ENCODE measurements at places on chromosomes 11 and 22.

DNA sequence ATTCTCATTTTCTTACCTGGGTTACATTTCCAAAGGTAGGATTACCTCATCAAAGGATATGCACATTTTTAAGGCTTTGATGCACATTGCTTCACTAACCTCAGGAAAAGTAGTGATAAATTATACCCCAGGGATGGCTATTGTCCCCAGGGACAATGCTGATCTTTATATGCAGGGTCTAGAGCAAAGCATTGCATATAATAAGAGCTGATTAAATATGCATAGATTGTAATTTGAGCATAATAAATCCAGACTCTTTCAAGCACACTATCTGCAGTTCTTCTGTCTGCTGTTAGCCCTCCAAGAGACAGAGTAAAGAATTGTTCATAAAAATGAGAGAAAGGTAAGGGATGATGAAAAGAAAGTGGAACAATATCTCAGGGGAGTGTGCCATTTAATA is 57.3 kb upstream of the SYT13 start:
- no peak for DNase-seq

DNA sequence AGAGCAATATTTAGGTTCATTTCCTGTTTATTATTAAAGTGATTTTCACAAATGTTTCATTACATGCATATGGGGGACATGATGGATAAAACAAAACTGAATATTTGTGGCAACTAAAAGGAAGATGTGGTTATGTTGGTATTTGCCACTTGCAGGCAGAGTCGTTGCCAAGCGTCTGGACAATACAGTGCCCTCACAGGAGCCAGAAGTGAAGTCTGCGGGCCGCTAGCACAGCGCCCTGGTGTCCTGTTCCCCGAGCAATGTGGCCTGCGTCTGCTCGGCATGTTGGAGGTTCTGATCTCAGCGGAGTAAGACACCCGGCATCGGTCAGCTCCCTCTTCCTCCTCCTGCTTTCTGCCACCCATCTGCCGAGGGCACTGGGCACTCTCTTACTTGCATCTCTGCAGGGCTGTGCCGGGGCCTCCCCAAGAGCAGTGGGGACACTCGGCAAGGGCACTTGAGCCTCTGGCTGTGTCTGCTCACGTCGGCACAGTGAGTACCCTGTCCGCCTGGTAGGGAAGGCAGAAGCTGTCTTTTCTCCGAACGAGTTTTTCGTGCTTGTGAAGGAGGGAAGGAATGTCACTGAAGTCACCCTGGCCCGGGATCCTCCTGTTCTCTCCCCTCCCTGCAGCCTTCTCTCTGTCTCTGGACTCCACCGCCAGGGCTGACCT is 10.5 kb upstream of the TTLL12 start:
- DNase-seq: peak; percentile 39

- peak; percentile 75 for DNase-seq
Measured at GRCh38 chr22:50576070-50576469, 2.2 kb downstream of the CPT1B start.

DNA sequence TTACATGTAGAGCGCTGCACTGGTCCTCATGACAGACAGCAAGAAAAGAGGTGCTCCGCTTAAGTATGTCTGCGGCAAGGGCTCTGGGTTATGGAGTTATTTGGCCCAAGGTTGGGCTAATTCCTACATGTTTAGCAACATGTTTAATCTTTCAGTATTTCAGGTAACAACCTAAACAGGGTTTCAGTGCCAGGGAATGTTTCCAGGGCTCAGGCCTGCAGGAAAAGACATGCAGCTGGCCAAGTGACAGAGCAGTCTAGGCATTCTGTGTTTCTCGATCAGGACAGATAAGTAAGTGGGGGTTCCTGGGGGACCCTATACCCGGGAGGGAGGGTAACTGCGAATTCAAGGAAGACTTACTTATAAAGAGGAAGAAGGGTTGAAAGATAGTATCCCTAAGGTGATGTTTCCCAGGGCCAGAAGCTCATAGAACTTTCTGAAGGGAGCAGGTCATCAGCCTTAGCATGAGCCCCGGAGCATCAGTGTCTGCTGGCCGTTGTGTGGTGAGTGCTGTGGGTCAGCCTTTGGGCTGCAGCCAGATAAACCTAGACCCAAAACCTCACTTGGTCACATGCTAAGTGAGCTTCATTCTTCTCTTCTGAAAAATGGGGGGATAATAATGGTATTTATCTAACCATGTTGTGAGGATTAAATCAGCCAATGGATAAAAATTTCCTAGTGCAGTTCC is 18.4 kb downstream of the KCNJ5 start:
- DNase-seq: no peak

GRCh38 chr11:57146301-57146700 is 35.5 kb upstream of the LRRC55 start:
- no peak for DNase-seq

GRCh38 chr11:76566811-76567210 is 103.7 kb downstream of the LRRC32 start:
- no peak for DNase-seq

- no peak for DNase-seq
Measured at GRCh38 chr22:29251981-29252911, 15.5 kb downstream of the RHBDD3 start.

GRCh38 chr11:117564321-117564720 is 232.7 kb downstream of the DSCAML1 start:
- DNase-seq: no peak

DNA sequence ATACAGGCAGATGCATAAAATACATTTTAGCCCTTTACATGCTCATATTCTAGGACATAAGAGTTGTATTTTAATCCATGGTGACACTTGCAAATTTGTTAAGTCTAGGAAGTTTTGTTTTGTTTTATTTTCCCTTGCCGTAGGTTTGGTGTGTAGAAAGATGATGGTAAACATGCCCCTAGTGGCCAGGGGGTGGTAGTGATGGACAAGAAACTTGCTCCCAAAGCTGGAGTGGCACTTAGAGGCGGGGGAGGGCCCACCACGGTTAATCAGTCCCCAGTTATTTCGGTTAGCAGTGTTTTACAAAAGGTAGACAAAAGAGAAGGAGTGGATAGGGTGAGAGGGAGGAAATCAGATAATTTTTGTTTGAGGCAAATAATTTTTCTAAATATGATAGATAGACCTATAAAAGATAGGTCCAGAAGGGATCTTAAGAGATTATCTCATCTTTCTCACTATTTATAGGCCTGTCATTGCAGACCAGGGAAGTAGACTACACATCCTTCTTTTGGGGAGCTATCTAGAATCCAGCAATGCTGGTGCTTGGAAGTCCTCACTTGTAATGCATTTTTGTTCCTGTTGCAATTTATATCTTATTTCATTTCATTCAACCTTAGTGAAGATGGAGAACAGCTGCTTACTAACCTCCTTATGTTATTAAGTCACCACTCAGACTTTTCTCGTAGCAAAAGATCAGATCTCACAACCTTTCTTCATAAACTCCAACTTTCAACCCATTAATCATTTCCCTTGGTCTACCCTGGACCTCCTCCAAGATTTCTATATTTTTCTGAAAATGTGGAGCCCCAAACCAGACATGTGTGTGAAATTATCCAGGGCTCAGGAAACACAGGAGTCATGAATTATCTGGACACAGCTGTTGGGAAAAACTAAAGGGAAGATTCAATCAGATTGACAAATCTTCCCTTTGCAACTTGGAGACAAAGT is 5.9 kb upstream of the BDNF start:
- DNase-seq: peak; percentile 55

- no peak for DNase-seq
Measured at GRCh38 chr22:25555586-25555985, 8.9 kb upstream of the GRK3 start.

DNA sequence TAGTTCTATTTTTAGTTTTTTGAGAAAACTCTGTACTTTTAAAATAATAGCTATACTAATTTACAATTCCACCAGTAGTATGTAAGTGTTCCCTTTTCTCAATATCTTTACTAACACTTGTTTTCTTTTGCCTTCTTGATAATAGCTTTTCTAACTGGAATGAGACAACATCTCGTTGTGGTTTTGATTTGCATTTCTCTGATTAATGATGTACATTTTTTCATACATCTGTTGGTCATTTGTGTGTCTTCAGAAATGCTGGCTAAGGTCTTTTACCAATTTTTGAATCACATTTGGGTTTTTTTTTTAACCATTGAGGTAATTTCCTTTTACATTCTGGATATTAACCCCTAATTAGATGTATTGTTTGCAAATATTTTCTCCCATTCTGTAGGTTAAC is 258.9 kb downstream of the DYNC2H1 start:
- DNase-seq: no peak

GRCh38 chr11:121191818-121192217 is 90.8 kb downstream of the TECTA start:
- no peak for DNase-seq

Data from ELR (cell line).